ENCODE measurements at places on chromosomes 2 and 18.
A peak's percentile ranks its signal among the peaks of the same experiment; 100 is the strongest.

DNA sequence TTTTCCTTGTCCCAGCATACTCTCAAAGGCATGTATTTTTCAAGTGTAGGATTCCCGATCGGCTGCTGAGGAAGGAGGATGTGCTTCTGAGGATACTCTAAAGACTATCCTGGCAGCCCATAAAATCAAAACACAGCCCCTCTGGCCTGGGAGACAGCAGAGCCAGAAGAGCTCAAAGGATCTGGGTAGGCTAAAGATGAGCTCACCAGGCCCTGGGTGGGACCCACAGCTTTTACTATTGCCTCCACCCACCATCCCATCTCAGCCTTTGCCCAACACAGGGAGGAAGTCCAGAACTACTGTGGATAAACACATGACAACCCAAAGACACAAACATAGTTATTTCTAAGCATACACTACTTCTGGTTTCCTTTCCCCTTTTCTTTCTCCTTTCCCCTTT lies 79.1 kb upstream of the ZFP36L2 start:
- no peak for DNase-seq

GRCh38 chr2:222521099-222521498 lies 96.8 kb downstream of the SGPP2 start:
- no peak for DNase-seq

DNA sequence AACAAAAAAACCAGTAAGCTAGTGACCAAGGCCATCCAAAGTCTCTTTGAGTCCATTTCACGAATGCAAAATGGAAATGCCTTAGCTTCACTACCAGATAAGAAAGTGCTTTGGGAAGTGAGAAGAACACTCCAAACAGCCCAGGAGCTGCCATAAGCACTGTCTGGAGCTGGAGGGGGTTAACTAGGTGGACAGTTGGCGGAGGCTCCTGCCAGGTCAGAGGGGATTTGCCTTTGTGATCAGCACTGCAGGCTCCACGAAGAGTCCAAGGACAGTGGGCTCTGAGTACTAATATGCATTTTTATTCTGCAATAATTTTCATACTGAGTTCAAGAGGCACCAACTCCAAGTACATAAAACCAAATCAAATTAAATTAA lies 233.3 kb upstream of the SMAD2 start:
- no peak for DNase-seq

DNA sequence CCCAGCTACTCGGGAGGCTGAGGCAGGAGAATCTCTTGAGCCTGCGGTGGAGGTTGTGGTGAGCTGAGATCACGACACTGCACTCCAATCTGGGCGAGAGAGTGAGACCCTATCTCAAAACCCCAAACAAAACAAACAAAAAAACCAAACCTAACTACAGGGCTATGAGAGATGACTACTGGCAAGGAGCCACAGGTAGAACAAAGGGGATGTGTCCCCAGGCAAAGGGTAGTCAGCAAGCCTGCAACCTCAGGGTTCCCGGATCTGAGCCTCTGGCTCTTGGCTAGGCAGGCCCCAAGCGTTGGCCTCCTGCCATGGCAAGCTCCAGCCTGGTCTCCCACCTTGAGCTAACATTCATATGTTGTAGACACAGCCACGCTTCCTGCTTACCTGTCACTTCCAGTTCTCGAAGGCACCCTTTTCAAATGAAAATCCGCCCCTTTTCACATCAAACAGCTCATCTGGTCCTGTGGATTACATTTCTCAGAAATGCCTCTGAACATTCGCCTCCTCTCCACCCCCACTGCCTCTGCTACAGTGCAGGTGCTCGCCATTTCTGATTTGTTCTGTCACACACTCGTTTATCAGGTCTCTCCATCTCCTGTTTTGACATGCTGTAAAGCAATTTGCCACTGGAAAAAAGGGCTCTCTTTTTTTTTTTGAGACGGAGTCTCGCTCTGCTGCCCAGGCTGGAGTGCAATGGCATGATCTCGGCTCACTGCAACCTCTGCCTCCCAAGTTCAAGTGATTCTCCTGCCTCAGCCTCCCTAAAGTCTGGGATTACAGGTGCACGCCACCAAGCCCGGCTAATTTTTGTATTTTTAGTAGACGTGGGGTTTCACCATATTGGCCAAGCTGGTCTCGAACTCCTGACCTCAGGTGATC lies 13.1 kb upstream of the ACTR3 start:
- peak; percentile 59 for DNase-seq

- no peak for DNase-seq
Observed at GRCh38 chr2:85647823-85648526, 20.0 kb downstream of the SFTPB start.

DNA sequence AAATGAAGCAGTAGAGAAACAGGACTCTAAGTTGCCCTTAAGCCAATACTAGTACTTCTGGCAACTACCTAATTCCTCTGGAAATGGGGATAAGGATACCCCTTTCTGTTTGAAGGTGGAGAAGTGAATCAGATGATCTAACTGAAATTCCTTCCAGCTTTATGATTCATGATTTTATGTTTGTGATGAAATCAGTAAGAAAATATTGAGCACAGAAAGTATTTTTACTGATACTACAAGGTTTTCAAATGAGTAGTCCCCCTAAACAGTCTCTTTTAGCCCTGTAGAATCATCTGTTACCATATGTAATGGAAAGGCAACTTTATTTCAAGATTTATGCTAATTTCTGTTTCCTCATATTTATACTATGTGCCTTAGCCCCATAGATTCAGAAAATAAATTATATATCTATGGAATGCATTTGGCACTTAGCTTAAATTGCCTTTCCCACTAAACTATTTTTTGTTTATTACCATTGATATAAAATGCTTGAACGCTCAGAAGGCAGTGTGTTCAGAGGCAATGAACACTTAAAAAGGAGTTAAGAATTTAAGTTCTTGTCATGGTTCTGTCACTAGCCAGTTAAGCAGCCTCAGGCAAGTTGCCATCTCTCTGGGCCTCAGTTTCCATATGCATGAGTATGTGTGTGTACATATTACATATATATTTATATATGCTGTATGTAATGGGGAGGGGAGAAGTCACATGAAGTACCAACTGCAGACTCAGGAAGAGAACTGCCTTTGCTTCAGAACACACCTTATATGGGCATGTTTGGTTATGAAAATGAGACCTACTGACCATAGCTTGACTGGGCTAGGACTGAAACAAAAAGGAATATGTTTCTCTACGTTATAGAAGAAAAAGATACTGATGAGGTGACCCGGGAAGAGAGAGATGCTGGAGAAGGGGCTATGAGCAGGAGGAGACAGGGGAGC lies 97.7 kb downstream of the CDC42EP3 start:
- DNase-seq: no peak

DNA sequence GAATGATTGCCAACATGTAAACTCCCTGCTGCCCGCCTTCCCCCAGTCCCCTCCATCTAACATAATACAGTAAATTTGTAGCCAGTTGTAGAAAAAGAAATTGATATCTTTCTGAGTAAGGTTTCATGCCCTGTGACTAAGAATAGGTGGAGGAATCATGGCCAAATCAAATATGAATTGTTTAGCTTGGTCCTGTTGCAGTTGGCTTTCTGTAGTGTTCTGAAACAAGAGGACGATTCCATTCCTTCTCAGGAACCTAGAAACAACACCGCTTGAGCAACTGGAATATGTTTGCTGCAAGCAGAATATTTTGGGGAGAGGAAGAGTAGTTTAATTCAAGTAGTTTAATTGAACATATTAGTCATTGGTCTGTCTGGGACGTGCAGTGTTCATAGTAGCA lies 7.0 kb upstream of the DRC1 start:
- DNase-seq: no peak

GRCh38 chr18:59271606-59272220 lies 1.5 kb downstream of the RAX start:
- no peak for DNase-seq

GRCh38 chr2:39920307-39920801 lies 141.3 kb upstream of the THUMPD2 start:
- no peak for DNase-seq

- no peak for DNase-seq
Observed at GRCh38 chr2:43518718-43519117, 77.1 kb downstream of the THADA start.

DNA sequence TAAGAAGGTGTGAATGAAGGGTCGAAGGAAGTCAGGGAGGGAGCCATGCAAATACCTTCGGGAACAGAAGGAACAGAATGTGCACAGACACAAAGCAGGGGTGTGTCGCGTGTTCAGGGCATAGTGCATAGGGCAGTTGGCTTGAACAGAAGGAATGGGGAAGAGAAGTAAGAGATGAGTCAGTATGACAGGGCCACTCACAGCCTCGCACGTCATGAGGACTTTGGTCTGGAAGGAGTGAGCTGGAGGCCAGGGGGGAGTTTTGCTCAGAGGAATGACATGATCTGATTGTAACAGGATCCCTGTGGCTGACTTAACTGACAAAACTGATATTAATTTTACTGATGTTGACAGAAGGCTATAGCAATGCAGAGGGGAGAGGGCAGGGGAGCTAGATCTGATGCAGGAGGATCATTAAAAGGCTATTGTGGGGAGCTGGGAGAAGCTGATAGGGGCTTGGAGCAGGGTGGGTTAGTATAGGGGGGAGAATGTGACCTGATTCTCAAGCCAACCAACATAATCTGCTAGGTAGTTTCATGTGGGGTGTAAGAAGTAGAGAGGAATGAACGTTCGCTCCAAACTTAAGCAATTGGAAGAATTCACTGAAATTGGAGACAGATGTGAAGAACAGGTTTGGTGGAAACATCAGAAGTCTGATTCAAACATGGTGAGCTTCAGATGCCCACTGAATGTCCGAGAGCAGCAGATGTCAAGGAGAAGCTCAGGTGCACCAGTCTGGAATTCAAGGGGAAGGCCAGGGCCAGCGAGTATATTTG lies 60.4 kb upstream of the COPS8 start:
- no peak for DNase-seq

- no peak for DNase-seq
Observed at GRCh38 chr2:144999071-144999875, 479.4 kb upstream of the ZEB2 start.

DNA sequence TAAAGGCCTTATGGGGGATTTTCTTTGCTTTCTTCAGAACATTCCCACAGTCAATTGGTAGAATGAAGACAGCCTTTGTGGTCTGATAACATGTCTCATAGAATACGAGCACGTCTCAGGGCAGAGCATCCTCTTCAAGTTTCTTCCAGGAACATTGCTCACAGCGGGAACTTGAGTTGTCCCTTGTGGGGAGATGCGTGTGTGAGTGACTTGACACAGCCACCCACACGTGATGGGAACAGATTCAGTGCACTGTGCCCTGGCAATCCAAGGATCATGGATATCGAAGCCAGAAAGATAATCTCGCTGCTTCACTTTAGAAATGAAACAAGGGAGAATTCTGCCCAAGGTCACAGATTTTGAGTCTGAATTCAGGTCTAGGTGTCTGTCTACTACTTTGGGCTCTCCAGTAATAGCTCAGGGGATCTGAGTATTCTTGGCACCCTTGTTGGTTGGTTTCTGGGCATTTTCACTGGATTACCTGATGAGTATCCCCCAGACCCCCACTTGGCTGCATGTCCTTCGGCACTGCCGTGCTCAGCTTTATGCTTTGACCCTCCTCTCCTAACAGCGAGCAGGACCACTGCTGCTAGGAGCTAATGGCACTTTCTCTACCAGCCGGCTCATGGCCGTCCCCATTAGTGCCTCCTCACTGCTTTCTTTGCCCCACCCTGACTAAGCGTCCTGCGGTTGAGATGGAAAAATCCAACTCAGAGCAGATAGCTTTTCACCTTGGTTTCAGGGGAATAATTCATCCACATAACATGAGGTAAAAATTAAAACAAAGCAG lies 75.9 kb upstream of the FOSL2 start:
- no peak for DNase-seq

- no peak for DNase-seq
Observed at GRCh38 chr2:164205347-164205746, 415.9 kb downstream of the GRB14 start.

DNA sequence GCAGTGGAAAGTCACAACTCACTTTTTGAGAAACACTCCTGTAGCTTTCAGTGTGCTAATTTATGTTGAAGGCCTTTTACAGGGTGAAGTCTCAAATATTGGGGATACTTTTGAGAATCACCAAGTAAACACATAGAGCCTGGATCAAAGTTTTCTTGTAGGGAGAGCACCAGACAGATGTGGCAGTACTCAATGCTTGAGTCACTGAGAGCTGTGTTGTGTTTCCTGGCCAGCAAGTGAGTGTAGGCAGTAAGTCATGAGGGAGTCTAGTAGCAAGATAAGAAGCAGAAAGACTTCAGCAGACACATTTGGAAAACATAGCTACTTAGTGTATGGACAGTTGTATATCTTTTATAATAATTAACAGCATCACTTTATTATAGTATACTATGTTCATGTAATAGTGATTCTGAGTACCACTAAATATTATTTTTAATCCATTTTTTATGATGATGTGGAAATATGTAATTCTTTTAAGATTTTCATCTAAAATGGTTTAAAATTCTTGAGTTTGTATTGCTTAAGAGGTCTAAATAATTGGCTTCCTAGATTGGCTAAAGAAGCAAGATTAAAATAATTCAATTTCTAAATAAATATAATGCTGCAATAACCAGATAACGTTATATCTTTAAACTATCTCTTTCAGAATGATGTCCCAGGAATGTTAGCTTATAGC lies 12.8 kb downstream of the PSMD1 start:
- DNase-seq: no peak

DNA sequence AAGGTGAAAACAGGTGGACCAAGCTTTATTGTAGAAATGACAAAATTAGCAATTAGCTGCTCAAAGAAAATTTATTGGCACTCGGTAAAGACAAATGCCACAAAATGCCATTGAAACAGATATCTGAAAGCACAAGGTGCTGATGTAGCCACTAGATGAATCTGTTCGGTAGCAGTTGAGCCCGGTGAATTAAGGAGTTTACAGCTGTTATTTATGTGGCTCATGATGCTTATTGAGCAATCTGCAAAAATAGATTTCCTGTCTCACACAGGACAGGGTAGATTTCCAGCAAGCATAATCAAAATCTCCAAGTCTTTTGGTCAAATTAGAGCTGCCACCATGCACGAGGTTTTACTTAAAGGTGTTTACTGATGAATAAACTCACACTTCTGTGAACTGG lies 182.2 kb downstream of the PPP1R1C start:
- no peak for DNase-seq

DNA sequence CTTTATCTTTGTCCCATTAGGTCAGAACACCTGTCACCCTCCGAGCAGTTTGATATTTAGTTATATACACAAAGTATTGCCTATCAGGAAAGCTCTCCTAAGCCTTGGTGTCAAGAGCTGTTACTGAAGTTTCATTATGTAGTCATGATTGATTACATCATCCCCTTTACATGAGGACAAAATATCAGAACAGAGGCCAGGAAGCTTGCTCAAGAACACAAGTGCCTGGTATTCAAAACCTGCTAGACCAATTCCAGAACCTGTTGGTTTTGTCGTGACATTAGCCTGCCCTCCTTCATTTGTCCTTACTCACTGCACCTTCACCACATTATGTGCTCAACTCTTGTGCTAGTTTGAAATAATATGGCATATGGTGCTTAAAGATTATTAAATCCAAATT lies 377.1 kb downstream of the CDH19 start:
- DNase-seq: no peak

GRCh38 chr2:112640800-112641675 lies 4.7 kb upstream of the SLC20A1 start:
- no peak for DNase-seq

All from NCI-H1092 (cell line).